Heart right ventricle (tissue), 16 donors: ENCODE measurements at places on chromosomes 12 and 14. TPM values are rescaled to one million over a fixed set of nuclear protein-coding genes. Genes with fewer than 3 reads are reported as not detected.
A peak's percentile ranks its signal among the peaks of the same experiment; 100 is the strongest.

Gene NOXRED1
- total RNA-seq = not detected

Gene CLEC4C
- total RNA-seq = not detected

Gene NEUROD4
- not detected for total RNA-seq

Gene KRT8
- total RNA-seq = 98.2 TPM

Gene FAM234B
- 1.4 TPM for total RNA-seq

Gene MYF5
- not detected for total RNA-seq

Gene PLBD1
- total RNA-seq = 24.1 TPM

Gene RNU4-1
- 2,155 TPM for total RNA-seq

Gene LRTM2
- not detected for total RNA-seq

GRCh38 chr14:54562334-54562733 lies 4.6 kb upstream of the SAMD4A start:
- no peak for DNase-seq

DNA sequence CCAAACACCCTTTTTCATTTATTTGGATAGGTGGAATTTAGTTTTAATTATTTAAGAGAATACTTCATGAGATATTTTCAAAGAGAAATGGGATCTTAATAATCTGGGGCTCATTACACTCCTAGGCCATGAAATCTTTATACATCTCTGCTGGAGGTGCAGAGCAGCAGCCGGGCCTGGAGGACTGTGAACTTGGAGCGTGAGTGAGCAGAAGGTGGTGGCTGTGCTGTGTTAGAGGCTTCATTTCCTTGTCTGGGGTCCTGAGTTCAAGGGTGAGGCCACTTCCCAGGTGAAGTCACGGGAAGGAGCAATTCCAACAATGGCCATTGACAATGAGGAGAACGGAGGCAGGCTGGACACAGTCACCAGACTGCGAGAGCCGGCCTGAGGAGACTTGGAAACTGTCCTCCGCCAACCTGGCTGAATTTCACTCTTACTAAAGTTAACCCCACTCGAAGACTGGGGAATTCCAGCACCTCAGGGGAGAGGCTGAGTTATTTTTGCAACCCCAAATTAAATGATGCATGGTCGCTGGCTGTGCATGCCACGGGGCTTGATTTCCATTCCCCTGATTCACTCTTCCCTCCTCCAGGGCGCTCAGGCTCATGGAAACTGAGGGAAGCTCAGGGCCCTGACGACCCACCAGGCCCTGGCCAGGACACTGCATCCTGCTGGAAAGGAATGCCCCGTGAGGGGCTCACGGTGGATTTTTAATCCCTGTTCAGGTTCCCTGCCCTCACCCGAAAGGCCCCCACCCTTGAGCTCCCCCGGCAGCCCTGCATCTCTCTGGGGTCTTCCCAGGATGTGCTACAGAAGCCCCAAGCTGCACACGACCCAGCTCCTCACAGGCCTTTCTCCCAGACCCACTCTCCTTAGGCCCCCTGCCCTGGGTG lies 22.6 kb upstream of the TRAF3 start:
- no peak for DNase-seq

DNA sequence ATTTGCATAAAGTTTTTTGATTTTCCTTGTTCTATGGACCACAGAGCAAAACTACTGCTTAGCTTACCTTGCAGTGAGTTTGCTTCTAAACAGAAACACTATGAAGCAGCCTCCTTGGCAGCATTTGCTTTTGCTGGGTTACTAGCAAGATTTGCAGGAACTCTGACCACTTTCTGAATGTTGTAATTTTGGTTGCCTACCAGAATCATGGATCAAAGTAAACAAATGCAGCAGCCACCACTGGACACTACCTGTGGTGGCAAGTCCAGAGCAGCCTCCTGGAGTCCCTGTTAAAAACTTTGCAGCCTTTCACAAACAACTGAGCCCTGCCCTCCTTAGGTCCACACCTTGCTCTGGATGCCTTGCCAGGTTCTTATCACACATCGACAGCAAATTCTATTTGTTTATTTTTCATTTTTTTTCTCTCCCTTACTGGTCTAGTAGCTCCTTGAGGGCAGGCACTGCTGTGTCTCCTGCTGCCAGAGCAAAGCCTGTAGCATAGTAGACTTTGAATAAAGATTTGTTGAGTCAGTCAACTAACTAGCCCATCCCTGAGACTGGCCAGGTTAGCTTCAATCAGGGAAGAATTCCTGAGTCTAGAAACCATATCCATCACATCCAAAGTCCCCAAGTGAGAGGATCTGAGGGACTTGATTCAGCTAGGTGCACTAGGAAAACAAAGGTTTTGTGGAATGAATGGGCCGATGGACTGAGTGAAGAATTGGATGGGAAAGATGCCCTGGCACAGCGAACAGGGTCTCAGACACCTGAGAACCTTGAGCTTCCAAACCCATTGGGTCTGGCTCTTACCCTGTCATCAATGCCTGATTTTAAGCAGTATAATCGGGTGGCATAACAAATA lies 5.7 kb downstream of the TTC6 start:
- no peak for DNase-seq

- DNase-seq = no peak
Measured at GRCh38 chr12:131105736-131106348, 152.1 kb downstream of the ADGRD1 start.

DNA sequence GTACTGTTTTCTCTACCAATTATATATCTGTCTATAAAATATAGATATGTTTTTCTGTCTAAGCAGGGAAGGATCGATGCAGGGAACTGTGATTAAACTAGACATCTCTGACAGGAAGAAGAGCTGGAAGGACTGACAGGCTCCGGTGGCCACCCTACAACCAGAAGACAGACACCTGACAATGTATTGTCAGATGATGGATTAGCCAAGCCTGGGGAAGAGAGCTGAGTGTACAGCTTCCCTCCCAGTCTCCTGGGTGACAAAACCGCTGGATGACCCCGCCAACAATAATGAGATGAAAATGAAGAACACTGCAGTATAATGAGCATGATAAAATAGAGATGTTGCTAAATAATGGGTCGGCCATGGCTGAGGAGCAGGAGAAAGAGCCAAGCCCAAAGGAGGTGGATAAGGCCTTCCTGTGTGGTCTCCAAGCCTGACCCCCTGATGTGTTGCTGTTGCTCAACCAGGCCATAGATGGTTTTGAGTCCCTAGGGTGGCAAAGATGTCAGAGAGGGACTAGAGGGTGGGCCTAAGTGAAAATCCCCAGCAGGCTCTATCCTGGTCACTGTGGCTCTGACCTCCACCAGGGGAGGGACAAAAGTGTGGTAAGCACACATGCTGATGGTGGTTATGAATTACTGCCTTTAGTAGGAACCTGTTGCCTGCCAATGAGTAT lies 28.2 kb downstream of the DHRS2 start:
- DNase-seq = no peak

- no peak for DNase-seq
Measured at GRCh38 chr12:3726456-3726855, 26.5 kb downstream of the CRACR2A start.

DNA sequence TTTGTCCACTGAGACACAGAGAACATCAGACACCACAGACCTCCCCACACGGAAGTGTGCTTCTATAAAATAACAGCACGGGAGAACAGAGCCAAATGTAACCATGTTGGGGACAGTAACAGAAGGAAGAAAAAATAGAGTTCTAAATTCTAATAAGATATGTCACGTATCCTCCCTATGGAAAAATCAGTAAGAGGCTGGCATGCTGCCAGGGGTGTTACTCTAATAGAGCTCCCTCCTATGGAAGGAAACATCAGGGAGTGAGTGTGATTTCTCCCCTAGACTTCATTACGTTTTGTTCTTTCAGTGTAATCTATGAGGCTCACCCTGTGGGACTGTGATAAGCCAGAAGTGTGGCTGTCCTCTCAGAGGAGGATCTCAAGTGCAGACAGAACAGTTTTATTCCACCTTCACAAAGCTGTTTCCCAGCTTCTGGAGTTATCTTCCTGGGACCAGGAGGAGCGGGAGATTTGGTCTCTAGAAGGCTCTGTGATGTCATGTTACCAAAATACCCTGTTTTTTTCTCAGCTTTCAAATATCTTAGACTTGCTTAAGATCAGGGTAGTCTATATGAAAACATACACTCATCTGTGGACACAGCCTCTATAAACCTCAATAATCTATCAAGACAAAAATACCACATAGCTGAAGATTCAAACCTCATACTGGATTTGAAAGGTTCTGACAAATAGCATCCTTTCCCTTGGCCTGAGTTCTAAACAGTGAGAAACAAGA lies 69.3 kb downstream of the ZFC3H1 start:
- DNase-seq = peak; percentile 8

DNA sequence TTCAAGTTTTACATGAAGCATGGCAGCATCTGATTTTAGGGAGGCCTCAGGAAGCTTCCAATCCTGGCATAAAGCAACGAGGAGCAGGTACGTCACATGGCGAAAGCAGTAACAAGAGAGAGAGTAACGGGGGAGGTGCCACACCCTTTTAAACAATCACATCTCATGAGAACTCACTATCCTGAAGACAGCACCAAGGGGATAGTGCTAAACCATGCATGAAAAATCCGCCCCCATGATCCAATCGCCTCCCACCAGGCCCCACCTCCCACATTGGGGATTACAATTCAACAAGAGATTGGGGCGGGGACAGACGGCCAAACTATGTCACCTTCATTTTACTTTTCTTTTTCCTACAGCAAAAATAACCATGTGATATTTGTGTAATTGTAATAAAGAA lies 7.2 kb upstream of the MAP3K9 start:
- DNase-seq = no peak

DNA sequence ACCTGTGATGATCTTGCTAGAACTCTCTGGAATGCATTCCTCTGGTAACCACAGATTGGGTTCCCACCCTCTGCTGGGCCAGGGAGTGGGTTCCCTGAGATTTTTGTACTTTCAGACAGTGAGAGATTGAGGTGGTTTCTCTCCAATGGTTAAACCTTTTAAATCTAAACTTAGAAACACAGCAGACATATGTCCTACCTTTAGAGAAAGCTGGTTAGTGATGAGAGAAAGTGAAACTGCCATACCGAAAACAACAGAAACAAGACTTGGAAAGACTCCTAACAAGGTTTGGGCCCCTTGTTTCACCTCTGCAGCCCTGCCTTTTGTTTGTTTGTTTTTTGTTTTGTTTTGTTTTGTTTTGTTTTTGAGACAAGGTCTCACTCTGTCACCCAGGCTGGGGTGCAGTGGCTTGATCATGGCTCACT lies 9.7 kb upstream of the SGPP1 start:
- no peak for DNase-seq

GRCh38 chr12:107474639-107475539 lies 210.7 kb upstream of the PWP1 start:
- DNase-seq = no peak

GRCh38 chr12:73892201-73892600 lies 645.4 kb upstream of the ATXN7L3B start:
- DNase-seq = no peak

DNA sequence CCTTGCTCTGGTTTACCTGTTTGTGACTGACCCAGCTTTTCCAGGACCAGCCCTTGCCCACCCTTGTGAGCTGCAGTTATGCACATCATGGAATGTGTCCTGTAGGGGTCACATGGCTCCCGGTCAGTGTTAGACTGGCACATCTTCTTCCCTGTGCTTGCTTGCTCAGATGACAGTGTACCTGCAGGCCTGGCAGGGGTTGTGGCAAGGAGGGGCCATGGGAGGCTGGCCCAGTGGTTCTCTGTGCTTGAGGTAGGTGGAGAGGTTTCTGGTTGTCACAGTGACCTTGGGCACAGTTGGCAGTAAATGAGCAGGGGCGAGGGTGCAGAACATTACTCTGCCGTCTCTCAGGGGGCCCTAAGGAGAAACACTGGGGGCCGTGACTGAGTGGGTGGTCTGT lies 27.6 kb upstream of the RD3L start:
- no peak for DNase-seq

DNA sequence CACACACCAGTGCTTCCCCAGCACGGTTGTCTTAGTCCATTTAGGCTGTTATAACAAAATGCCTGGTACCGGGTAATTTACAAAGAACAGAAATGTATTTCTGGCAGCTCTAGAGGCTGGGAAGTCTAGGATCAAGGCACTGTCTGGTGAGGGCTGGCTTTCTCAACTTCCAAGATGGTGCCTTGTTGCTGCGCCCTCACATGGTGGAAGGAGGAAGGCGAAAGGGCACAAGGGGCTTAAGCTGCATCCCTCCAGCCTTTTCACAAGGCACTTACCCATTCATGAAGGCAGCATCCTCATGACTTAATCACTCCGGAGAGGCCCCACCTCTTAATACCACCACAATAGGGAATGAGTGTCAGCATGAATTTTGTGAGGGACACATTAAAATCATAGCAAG lies 155.5 kb downstream of the SLC15A5 start:
- DNase-seq = no peak

DNA sequence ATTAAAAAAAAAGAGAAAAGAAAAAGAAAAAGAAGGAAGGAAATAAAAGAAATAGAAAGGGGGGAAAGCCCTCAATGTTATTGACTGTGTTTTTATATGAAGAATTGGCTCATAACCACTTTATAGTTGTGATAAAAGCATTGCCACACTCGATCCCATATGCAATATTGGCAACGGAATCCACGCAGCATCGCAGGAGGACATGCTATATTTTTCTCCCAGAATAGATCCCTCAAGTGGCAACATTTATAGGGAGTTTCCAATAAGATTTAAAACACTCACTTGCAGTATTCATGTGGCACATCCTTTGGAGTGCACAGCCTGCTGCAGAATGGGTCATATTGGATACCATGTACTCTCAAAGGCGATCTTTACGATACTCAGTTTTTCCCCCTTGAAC lies 223.3 kb downstream of the EGLN3 start:
- DNase-seq = no peak

DNA sequence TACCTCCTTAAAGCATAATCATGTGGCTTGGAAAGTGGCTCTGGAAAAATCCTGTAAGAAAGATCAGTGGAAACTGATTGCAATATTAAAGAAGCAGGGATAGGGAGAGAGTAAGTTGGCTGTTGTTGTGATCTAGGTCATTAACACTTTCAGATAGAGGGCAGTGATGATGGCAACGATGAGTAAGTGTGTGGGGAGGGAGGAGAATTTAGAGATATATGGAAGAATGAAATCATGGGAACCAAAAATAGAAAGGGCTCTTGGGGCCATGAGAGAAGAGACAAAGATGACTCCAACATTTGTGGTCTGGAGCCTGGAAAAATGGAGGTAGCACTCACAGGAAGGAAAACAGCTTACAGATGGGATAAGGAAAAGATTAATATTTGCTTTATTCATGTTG lies 23.3 kb downstream of the SNRPF start:
- DNase-seq = no peak

DNA sequence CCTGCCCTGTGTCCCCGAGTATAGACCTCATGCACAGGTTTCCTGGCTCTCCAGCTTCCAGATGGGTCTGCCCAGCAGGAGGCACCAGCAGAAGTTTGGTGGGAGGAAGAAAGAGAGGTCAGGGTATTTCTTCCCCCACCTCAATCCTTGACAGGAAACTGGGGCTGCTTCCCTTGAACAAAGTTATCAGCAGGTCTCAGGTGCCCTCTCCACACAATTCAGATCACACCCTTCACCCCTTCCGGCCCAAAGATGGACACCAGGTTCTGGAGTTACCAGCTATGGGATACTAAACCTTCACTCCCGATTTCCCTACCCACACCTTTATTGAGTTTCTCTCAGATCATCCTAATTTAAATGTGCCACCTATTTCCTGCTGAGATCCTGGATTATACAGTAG lies 1.2 kb downstream of the SART3 start:
- DNase-seq = no peak
